ENCODE measurements at places on chromosomes 16 and 17. TPM values are rescaled to one million over a fixed set of nuclear protein-coding genes. Genes with fewer than 3 reads are reported as not detected.

SUZ12 gene
- total RNA-seq: 4.2 TPM

OTOP2 gene
- total RNA-seq: not detected

CLEC18C gene
- total RNA-seq: not detected

GPS1 gene
- total RNA-seq: 81.1 TPM

SLC38A8 gene
- total RNA-seq: not detected

HSD17B1 gene
- total RNA-seq: 4.9 TPM

LGALS9 gene
- 0.17 TPM for total RNA-seq

GRN gene
- total RNA-seq: 643 TPM

ADGRG3 gene
- not detected for total RNA-seq

C1QTNF8 gene
- not detected for total RNA-seq

CLEC19A gene
- not detected for total RNA-seq

COG7 gene
- 7.6 TPM for total RNA-seq

CHST5 gene
- total RNA-seq: not detected

KRTAP2-3 gene
- total RNA-seq: not detected
